ENCODE measurements at places on chromosomes 12 and 14.

DNA sequence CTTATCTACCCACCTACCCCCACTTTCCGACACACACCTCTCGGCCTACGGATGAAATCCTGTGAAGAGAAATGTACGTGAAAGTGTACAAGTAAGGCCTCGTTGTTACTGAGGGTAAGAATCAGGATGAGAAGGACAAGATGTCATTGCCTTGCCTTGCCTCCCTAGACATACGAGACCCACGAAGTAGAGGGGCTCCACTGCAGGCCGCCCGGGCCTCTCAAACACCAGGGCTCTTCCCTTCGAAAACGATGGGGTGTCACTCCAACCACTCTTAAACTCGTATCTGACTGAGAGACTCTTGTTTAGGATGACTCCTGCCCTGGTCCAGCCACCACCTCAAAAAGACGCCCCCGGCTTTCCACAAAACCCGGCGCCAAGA, 498 bp downstream of the RACGAP1 start:
- DNase-seq, result no peak

DNA sequence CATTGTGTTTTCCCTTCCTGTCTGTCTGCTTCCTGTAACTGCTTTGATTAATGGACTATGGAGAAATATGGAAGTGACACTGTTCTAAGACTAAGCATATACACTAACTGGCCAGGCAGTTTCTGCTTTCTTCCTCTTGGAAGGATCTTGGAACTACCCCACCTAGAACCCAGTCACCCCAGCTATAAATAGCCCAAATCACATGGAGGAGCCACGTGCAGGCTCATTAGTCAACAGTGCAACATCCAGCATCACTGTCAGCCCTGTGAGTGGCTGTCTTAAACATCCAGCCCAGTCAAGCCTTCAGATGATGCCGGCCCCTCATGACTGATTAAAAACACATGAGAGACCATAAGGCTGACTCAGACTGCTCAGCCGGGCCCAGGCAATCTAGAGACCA, 39.2 kb downstream of the BCAT1 start:
- DNase-seq, result peak; percentile 64

GRCh38 chr12:90010089-90010488, 301.5 kb upstream of the ATP2B1 start:
- no peak for DNase-seq

DNA sequence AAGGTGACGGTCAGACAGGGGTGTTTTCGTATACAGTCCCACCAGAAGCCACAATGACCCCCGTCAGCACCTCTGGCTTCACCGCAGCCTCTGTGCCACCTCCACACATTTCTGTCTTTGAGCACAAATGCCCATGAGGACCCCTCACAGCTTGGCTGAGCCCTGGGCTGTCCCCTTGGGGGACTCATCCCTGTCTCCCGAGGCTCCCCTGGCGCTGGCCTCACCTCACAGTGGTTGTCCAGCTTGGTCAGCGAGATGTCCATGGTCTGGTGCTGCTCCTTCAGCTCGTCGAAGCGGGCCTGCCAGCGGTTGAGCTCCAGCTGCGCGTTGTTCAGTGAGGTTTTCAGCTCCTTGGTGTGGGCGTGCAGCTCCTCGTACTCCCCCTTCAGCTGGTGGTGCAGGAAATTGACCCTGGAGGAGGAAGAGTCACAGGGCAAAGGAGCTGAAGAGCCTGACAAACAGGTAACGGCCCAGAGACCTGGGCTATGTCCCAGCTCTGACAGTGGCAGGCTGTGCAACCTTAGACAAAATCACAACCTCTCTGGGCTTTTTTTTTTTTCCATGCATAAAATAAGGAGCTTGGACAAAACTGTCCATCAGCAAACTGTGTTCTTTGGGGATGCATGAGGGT, 52.7 kb upstream of the GPR68 start:
- DNase-seq, result no peak

DNA sequence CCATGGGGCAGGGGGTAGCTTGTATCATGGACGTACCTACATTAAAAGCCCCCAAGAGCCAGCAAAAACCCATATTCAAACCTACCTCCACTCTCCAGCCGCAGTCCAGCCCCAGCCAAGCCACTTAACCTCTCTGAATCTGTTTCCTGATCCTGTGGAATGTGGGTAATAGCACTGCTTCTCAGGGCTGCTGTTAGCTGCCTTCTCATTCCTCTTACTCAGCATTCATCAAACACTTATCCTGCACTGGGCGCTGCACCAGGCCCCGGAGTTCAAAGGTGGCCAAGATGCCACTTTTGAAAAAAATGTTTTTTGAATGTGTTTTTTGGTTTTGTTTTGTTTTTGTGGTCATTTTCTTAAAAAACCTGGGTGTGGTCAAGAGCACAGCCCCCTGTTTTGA, 237.4 kb downstream of the CHST11 start:
- no peak for DNase-seq

GRCh38 chr12:15278816-15279658, 43.3 kb upstream of the PTPRO start:
- DNase-seq, result peak; percentile 14

- DNase-seq, result no peak
Observed at GRCh38 chr14:55537782-55538181, 42.2 kb upstream of the KTN1 start.

- no peak for DNase-seq
Observed at GRCh38 chr14:68583548-68584280, 209.2 kb downstream of the ZFP36L1 start.

DNA sequence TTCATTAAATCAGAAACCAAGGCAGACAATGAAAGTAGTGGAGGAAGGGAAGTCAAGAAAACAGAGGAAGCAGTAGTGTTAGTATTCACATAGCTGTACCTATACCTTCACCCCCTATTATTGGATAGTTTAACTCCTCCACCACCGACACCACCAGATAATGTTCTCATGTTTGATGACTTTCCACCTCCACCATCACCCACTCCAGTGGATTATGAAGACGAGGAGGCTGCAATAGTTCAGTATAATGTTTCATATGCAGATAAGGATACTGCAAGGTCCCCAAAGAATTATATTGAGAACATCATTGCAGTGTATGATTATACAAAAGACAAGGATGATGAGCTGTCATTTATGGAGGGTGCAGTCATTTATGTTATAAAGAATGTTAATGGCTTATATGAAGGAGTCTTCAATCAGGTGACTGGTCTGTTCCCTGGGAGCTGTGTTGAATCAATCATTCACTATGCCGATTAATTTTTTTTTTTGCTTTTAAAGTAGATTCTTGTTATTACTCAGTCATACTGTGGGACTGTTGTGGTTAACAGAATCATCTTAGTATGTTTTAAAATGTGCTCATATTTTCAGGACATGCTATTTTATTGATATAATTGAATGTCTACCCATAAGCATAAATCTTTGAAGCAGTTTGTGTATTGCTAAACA, 32.2 kb upstream of the KTN1 start:
- no peak for DNase-seq

DNA sequence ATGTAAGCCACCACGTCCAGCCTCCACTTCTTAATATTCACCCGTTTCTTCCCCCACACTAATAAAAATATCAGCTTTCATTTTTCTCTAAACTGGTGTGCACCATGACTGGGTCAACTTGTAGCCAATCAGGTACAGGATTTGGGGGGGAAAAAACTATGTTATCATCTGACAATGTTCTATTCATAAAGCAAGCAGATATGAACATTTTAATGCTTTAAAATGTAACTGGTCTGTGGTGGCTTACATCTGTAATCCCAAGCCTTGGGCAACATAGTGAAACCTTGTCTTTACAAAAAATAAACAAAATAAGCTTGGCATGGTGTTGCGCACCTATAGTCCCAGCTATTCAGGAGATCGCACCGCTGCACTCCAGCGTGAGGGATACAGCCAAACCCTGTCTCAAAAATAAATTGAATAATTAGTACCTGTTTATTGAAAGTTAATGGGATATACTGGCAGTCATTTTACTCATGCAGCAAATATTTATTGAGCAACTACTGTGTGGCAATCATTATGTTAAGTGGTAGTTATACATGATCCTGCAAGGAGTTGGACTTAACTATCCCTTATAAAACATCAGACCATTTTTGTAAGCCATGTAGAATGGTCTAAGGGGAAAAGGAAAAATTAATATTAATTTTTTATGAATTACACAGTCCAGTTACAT, 15.3 kb upstream of the ITPR2 start:
- peak; percentile 18 for DNase-seq

DNA sequence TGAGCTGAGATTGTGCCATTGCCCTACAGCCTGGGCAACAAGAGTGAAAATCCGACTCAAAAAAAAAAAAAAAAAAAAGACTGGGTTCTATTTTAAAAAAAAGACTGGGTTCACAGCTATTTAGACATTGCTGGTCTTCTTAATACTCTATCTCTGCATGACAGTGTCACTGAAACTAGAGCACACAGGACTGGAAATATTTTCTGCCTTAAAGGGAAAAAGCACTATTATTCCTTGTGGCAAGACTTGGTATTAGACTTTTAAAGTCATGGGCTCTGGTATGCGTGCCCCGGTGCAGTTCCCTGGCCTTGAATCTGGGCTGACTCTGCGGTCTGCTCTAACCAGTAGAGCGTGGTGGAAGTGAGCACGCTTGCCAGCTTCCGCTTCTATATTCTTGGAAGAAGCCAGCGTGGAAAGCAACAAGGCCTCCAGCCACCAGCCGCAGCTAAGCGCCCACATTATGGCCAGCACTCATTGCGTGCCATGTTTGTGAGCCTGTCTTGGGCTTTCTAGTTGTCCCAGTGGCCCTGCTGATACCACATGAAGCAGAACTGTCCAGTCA, 31.3 kb downstream of the PRKAB1 start:
- no peak for DNase-seq

DNA sequence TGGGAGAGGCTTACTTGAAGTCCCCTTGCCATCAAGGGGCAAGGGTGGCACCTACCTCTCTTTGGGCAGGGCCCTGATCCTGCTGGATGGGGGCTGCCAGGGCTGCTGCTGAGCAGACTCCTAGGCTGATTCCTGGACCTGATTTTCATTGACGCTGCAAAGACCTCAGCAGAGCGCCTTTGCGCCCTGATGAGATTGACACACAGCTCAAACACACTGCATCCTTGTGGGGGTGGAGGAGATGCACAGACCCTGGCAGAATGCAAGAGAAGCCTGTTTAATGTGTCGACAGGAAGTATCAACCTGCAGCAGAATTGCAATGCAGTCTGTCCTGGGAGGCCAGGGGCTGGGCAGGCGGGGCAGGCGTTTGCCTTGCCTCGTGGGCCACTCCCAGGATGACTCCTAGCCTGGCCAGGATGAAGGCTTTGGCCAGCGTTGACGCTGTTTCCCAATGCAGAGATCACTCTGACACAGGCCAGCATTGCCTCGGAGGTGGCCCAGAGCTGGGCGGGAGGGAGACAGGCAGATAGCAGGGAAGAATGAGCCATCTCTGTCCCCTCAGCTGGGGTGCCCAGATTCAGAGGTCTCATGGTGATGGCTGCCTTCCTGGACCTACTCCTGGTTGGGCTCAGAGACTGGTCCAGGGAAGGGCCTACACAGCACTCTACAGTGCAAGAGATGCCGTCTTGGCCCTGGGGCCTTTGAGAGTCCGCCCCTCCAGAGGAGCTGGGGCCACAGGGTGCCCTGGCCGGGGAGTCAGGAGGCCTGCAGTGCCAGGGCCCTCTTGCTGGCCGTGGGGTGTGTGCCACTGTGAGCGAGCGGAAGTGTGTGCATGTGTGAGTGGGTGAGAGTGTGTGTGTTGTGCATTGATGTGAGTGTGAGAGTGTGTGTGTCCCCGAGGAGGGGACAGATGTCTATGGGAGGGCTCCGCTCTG, 108.3 kb downstream of the KIF26A start:
- DNase-seq, result no peak

DNA sequence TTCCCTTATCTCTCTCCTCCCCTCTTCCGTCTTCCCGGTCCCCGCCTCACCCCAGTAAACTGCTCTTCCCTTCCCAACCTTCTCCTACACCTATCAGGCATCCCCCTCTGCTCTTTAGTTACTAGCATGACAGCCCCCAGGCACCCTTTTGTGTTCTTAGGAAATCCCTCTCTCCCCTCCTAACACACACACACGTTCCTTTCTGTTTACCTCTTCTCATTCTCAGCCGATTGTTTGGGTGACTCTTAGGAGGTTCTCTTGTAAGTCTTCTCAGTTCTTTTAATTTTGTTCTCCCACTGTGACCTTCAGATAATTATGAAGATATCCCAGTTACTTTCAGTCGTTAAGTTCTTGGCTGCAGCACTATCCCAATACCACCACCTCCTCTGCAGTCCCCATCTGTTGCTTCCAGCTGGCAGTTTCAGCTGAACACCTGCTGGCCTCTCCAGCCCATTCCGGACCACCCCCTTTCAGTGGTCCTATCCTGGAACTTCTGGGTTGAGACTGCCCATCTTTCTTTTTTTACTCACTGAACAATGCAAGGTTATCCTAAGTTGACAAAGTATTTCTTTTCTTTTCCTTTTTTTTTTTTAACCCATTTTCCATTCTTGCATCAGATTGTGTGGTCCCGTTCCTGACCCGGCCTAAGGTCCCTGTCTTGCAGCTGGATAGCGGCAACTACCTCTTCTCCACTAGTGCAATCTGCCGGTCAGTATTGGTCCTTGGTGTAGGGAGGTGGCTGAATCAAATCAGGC, 711 bp downstream of the MARS1 start:
- no peak for DNase-seq

- no peak for DNase-seq
Observed at GRCh38 chr14:39036760-39037159, 66.3 kb downstream of the SEC23A start.

DNA sequence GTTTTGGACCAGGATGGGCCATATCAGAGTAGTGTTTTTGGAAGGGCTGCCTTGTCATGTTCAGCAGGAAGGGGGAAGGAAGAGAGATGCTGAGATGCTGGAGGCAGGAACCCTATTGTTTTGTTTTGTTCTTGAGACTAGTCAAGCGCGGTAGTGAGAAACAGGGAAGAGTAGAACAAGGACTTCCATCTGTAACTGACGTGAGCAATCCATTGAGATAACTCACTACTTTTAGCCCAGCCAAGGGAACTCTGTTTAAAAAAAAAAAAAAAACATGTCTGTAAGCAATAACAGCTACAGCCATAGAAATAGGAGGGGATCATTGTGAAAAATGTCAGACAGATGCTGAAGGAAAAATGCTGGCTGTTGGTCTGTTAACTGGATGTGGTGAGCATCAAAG, 34.0 kb downstream of the CD9 start:
- DNase-seq, result no peak

DNA sequence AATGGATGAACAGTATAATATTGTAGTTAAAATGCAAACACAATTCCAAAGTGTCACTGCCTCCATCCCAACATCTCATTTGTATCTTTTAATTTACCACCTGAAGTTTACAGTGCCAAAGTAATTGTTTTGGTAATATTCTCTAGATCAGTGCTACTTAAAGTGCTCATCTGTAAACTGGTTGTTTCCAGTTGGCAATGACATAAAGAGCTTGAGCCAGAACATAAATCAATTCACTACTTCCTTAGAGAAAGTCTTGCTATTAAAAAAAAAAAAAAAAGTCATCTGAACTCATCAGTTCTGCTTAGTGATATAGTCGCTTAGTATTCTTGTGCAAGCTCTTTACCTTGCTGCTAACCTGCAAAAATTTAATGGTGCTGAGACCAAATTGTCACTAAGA, 16.4 kb downstream of the PLCZ1 start:
- DNase-seq, result no peak

Data from HS-5 (cell line).